ENCODE measurements at places on chromosomes 5 and 9.

GRCh38 chr9:128558431-128559310 lies 6.3 kb downstream of the SPTAN1 start:
- DNase-seq, result no peak

DNA sequence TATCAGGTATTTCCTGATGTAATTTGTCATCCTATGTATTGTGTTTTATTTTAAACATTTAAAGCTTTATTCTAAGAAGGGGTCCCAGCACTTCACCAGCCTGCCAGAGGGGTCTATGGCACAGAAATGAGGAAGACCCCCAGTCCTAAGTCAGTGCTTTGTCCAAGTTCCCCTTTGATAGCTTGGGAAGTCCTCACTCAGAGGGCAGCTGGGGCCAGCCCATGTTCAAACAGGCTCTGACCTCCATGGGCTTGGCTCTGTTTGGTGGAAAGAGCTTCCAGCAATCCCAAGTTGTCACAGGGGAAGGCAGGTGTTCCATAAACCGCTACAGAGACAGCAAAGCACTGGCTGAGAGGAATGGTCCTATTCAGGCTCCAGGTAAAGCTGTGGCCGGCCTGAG lies 26.6 kb upstream of the AKNA start:
- DNase-seq, result no peak

GRCh38 chr9:684941-685340 lies 156.6 kb upstream of the DMRT1 start:
- DNase-seq, result no peak

- no peak for DNase-seq
Observed at GRCh38 chr9:16396389-16396788, 474.1 kb downstream of the BNC2 start.
